ENCODE measurements at places on chromosomes 4 and X.
A peak's percentile ranks its signal among the peaks of the same experiment; 100 is the strongest.

GRCh38 chrX:144681501-144681900 is 565.8 kb upstream of the SPANXN1 start:
- DNase-seq = peak; percentile 5

- no peak for DNase-seq
Measured at GRCh38 chr4:181479141-181479540, 764.1 kb upstream of the TENM3 start.

- DNase-seq = no peak
Measured at GRCh38 chr4:171266671-171267070, 546.5 kb upstream of the GALNTL6 start.

GRCh38 chr4:159212675-159213293 is 109.9 kb downstream of the RAPGEF2 start:
- DNase-seq = no peak

GRCh38 chr4:23476515-23477090 is 413.2 kb downstream of the PPARGC1A start:
- no peak for DNase-seq

DNA sequence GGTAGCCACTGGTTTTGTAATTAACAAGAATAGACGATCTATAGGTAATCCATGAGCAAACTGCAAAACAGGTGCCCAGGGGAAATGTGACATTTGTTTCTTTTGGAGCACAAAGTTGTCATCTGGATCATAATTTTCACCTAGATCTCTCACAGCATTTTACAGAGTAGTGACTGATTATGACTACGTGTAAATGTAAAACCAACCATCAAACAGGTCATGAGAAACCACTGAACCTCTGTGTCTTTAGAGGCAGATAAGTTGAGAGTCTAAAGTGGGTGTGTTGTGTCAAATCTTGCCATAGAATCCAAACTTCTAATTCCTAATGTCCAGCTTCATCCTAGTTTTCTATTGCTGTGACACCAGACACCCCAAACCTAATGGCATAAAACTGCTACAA is 648.1 kb downstream of the MID1IP1 start:
- DNase-seq = no peak

DNA sequence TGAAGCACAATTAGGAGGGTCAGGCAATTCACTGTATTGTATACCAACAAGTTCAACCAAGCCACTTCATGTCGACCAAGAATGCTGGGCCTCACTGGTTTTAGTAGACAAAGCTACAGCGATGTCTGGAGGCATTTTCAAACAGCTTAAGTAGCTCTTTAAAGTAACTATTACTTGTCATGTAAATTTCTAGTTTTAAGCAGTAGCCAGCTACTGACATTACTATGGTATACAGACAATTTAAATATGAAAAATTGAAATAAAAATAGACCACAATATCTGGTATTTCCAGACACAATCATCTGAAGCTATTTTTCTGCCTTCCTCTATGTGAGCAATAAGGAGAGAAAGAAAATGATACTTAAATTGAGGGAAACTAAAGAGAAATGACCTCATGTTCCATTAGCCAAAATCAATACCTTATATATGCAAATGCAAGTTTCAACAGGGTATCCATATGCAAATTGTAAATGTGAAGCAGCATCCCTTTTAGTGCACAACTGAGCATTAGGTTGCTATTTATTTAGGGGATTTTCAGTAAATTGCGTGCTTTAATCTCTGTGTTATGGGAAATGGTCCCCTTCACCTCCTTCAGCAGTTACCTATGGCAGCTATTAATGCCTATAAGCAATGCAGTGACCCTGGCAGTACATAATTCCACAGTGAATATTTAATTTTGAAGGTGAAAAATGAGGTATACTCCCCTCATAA is 119.5 kb downstream of the GPC3 start:
- no peak for DNase-seq

- DNase-seq = no peak
Measured at GRCh38 chr4:173707658-173708419, 177.8 kb upstream of the HAND2 start.

- no peak for DNase-seq
Measured at GRCh38 chrX:30212172-30212571, 3.2 kb upstream of the MAGEB2 start.

DNA sequence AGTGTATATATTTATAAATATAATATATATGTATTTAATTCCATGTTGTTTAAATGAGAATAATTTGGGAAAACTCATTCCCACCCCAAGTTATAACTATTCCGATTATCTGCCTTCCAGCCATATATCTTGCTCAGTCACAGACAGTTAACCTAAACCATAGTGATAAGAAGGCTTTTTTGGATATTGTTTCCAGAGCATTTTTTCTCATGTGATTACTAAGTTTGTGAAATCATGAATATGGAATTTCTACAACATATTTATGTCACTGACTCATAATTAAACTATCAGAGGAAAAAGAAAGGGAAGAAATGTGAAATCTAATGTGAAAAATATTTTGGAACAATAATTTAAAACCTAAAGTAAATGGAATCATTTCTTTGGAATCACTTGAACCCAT is 1163.5 kb upstream of the PABPC4L start:
- no peak for DNase-seq

DNA sequence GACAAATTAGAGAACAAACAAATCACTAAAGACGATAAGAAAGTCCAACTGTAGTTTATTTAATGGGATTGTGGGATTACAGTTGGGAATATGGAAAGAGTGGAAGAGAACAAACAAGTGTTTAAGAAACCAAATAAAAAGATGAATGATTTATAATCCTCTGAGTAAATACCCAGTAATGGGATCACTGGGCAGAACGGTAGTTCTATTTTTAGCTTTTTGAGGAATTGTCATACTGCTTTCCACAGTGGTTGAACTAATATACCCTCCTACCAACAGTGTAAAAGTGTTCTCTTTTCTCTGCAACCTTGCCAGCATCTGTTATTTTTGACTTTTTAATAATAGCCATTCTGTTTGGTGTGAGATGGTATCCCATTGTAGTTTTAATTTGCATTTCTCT is 15.0 kb downstream of the C4orf51 start:
- DNase-seq = no peak

DNA sequence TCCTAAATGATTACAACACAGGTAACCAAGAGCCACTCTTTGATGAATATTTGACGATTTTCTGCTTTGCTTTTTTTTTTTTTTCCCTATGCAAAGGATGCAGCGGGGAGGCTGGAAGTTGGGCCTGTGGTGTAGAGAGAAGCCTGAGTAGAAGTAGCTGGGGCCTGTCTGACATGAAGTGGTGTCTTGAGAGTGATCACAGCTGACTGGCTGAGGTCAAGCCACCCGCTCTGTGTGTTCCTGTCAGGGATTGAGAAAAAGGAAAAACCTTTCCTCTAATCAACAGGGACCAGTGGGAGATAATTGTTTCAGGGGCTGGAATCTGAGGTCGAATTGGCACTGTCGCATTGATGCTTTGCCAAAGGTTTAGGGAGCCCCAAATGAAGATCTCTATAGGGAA is 258.7 kb downstream of the GRIA3 start:
- no peak for DNase-seq

- peak; percentile 53 for DNase-seq
Measured at GRCh38 chr4:152032722-152033131, 271.9 kb upstream of the GATB start.

- DNase-seq = peak; percentile 76
Measured at GRCh38 chr4:107913283-107913899, 18.0 kb upstream of the CYP2U1 start.

GRCh38 chr4:88398381-88398780 is 19.7 kb downstream of the HERC6 start:
- DNase-seq = no peak

- no peak for DNase-seq
Measured at GRCh38 chrX:108053218-108053617, 8.4 kb downstream of the VSIG1 start.

GRCh38 chr4:40648742-40649281 is 19.1 kb upstream of the RBM47 start:
- DNase-seq = no peak

GRCh38 chr4:125353131-125353530 is 38.4 kb downstream of the FAT4 start:
- DNase-seq = no peak

- DNase-seq = no peak
Measured at GRCh38 chr4:39205000-39205399, 22.7 kb downstream of the WDR19 start.

- no peak for DNase-seq
Measured at GRCh38 chrX:2272337-2272736, 228.4 kb downstream of the DHRSX start.

DNA sequence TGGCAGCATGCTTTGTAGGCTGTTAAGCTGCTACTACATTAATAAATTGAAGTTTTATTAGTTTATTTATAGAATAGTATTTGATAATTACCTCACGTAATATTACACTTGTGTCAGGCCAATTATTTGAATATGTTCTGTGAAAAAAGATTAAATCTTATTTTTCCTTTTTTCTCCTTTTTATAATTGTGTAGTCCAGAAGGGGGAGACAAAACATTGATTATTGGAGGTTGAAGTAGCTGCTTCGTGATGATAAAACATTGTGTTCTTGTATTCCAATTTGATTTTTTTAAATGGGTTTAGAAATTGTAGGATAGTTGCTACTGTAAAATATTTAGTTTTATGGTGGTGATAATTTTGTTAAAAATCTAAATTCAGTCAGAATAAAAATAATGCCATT is 85.7 kb downstream of the DIAPH2 start:
- DNase-seq = no peak

- DNase-seq = no peak
Measured at GRCh38 chrX:131139072-131139471, 80.9 kb downstream of the ARHGAP36 start.

DNA sequence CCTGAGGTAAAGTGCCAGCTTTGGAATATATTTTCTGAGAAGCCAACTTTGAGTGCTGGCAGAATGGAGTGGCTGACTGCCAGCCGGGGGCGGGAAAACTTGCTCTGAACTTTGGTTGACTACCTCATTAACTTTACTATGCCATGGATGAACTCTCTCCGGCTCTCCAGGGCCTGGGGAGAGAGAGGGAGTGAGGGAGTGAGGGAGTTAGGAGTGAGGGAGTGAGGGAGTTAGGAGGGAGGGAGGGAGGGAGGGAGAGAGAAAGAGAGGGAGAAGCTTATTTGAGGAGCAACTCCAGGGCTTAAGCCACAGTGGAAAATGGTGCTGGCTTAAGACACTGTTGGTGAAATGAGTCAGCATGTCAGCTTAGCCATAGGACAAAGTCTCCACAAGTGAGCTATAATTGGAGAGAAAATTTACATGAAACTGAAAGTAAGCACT is 280.9 kb upstream of the RPS6KA3 start:
- DNase-seq = peak; percentile 38

- no peak for DNase-seq
Measured at GRCh38 chrX:15404401-15405096, 20.3 kb upstream of the VEGFD start.

DNA sequence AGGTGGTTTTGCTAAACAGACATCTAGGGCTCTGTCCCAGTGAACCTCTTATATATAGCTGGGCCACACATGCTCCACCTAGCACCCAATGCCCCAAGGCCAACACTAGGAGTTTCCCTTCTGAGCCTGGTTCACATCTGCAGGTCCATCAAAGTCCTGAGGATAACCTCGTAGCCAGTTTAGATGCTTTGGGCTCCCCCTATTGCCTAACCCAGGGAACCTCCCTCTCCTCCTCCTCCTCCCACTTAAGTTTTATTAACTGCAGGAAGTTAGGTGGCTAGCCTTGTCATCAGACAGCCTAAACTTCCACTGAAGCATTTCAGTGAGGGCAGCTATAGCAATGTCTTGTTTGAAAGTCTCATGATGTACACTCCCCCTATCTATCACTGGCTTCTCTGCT is 88.0 kb downstream of the GUCY2F start:
- no peak for DNase-seq

- DNase-seq = no peak
Measured at GRCh38 chr4:127212701-127213100, 420.1 kb upstream of the INTU start.

DNA sequence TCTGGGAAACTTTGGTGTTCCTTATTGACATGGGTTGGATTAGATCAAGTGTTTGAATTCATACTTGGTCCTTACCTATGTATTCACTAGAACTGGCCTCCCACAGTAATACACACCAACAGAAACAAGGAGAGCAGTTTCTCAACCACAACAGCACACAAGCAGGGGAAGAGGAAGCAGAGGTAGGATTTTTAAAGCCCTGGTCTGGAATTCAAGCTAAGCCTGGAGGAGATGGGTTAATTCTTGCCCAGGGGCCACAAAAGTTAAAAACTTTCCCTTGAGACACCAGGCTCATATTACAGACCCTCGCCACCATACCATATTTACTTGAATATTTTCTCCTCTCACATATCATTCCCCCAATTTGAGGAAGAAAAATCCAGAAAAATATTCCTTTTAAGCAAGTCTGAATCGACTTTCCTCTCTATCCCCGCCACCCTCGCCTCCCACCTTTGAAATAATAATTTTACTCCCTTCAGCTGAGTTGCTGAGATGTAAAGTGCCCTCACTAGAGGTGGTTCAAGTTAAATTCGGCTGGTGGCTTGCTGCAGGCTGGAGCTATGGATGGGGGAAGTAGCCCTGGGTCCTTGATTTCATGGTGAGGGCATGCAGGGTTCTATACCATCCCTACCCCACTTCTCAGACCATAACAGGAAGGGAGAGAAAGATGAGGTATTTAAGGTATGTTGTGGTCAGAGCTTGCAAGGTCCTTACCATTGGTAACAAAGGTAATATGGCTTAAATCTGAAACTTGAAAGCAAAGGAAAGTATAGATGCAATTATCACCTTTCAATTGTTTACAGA is 440.2 kb downstream of the INPP4B start:
- no peak for DNase-seq

DNA sequence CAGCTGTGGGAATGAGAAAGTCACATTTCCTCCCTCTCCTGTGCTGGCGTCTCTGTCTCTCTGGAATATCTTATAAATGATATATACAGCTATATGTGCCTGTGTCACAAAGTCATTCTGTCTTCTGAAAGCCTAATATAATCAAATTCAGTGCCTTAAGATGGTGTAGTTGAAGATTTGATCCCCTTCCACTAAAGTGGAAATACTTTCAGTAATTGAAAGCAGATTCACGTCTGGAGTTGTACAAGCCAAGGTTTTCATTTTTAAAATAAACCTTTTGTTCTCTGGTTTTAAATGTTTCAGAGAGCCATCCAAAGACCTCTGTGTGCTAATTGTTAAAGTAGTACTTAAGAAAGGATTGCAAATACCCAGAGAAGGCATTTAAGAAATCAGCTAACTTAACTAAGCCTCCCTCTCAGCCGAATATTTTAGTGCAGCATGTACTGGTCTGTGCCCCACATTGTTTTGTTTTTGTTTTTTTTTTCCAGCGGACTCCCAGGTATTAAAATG is 206.8 kb downstream of the TENM3 start:
- no peak for DNase-seq

DNA sequence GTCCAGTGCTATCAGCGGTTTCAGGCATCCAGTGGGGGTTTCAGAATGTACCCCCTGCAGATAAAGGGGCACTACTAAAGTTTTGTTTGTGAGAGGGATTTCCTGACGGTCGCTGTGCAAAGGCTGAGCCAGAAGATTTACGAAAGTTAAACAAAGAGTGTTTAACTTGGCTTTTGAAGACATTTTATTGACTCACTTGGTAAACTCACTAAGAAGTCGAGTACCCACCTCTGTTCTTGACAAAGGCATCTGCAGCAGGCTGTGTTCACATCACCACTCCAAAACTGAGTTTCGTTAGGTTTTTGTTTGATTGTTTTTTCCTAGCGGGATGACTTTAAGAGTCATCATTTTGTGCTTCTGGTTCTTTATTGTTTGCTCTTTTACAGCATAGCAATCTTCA is 143.9 kb upstream of the TBL1X start:
- DNase-seq = no peak

GRCh38 chr4:88457307-88458103 is 586 bp downstream of the HERC5 start:
- DNase-seq = no peak

GRCh38 chrX:73829890-73830466 is 267.0 kb downstream of the CHIC1 start:
- DNase-seq = no peak
